ENCODE measurements at places on chromosomes 13 and 19.

DNA sequence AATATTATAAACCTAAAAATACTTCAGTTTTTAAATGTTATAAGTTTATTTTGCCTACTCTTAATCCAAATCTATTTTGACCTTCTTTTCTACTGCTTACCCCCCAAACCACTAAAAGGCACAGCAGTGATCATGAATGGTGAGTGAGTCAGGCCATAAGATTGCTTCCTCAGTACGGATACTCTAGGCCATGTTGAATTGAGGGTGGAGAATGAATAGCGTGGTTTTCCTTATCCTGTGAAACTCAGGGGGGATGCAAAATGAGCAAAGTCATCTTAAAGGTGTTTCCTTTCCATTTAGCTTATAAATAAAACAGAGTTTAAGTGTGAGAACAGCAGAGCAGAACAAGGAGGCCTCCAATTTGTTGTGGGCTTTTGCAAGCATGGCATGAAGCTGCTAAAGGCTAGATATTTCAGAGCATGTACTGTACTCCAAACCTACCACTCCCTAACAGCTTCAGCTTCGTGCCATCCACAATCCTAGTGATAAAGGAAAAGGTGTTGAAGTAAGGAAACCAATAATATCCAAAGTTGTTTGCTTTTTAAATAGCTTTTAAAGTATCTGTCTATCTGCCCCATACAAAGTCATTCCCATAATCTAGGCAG, 25.0 kb downstream of the SERPINE3 start:
- DNase-seq, result no peak

- no peak for DNase-seq
Measured at GRCh38 chr13:30346153-30346788, 38.9 kb upstream of the KATNAL1 start.

DNA sequence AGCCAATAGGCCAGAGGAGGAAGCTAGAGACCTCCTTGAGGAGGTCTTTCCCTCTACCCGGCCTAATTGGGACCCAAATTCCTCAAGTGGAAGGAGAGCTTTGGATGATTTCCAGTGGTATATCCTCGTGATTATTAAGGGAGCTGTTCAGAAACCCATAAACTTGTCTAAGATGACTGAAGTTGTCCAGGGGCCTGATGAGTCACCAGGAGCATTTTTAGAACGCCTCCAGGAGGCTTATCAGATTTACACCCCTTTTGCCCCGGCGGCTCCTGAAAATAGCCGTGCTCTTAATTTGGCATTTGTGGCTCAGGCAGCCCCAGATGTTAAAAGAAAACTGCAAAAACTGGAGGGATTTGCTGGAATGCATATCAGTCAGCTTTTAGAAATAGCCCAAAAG, 198.1 kb downstream of the ZNF486 start:
- DNase-seq, result no peak

GRCh38 chr13:98575009-98575903, 1.7 kb downstream of the STK24 start:
- no peak for DNase-seq

- DNase-seq, result no peak
Measured at GRCh38 chr13:48489666-48490065, 43.2 kb downstream of the RCBTB2 start.

DNA sequence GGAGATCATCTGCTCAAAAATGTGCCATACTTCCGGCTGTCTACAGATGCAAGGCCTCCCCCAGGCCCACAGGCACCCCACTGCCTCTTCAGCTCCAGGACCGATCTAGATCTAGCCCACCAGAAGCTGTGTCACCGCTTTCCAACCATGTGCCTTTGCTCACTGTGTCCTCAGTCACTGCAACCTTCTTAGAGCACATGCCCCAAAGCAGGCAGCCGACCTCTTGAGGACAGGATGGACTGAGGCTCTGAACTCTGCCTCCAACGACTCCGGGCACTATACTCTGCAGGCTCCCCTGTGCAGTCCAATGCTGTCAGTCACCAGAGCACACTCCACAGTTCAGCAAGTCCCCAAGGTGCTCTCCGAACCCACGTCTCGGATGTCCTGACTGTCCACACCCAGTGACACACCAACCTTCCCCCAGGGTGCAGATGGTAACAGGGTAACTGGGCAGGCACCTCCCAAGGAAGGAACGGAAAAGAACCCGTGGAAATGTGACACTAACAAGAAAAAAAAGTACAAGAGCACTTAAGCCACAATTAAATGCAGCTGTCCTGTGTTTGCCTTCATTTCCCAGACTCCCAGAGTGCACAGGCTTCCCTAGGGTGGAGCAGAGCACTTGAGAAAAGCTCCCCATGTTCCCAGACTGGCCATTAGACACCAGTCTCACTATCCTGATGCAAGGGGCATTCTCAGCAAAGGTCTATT, 4.8 kb downstream of the STK24 start:
- no peak for DNase-seq

DNA sequence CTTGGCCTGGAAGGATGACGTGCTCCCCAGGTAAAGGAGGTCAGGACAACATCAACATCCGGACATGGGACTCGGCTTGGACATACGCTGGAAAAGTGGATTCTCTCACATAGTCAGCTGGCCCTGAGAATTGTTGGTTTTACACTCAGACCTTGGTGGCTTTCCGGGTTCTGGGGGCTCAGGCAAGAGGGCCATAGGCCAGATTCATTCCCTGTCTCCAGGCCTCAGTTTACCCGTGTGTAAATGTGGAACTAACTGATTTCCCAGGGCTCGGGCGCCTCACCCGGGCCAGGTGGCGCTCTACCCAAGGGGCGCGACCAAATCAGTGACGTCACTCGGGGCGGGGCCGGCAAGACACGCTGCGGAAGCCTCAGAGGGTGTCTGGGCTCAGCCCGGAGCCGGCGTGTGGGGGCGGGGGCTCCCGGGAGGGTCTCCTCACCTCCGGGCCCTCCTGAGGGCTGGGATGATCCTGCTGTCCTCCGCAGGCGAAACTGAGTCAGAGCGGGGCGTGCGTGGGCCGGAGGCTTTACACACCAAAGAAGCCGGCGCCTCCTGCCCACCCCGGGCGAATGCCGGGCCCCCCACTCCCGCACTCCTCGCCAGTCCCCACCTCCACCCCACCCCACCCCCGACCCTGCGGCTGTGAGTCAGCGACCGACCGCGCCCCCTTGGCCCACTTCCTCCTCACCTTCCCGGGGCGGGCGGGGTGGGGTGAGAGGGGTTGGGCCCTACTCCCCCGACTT, 862 bp upstream of the VASP start:
- peak; percentile 86 for DNase-seq

- DNase-seq, result no peak
Measured at GRCh38 chr13:35830850-35831450, 300.2 kb downstream of the DCLK1 start.

DNA sequence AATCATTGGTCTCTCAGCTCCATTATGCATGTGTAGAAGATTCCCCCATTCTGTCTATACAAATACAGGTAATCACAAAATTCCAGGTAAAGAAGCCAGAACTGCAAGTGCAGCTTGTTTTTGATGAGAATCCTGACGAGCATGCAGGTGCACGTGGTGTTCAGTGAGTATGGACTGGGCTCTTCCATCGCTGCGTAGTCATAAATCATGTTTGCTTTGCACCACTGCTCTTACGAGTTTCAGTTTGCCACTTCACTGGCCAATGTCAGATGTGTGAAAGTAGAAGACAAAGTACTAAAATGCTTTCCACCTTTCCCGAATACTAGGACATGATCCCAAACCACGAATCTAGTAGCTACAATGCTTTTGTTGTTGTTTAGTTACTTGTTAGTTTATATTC, 390.7 kb downstream of the LIG4 start:
- DNase-seq, result no peak

DNA sequence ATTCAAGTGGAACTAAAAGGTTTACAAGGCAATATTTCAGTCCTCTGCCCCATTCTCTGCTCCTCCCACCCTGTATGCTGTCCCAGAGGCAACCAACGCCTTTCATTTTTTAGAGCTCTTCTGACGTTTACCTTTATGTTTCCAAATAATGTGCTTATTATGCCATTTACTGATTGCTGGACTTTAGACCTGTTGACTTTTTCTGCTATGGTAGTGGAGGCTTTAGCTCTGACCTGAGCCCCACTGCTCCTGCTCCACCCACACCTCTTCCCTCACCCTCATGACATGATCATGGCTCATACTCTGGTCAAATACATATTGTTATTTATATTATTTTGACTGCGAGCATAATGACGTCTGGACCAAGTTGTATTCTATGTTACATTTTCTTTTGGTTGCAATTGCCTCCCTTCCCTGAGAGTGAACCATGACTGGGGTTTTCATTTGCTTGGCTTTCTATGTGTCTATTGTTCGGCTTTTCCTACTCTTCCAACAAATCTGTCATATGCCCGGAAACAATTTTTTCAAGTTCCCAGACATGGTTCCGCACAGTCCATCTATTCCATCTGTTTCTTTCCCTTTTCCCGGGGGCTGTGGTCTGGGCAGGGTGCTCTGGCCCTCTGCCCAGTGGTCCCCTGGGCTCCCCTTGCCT, 31.4 kb upstream of the GJB6 start:
- DNase-seq, result no peak

DNA sequence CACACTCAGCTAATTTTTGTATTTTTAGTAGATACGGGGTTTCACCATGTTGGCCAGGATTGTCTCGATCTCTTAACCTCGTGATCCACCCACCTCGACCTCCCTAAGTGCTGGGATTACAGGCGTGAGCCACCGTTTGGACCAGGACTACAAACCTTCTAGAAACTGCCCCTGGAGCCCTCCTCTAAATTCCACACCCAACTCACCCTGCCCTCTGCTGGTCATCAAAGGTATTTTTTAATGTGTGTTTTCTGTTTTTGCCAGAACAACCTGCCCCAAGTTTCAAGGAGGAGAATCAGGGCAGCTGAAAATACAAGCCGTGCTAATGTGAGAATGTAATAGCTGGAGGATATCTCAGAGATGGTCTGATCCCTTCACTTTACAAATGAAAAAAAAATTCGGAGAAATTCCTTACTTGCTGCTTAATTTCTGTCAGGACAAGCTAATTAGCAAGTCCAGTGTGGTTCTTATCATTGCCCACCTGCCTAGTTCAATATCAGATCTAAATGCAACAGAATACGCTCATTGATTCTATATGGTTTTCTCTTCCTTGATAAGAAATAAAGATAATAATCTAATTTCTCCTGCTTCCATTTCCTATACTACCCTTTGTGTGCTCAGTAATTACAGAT, 4.1 kb downstream of the ATP8A2 start:
- DNase-seq, result peak; percentile 2

- no peak for DNase-seq
Measured at GRCh38 chr19:31139871-31140505, 209.2 kb downstream of the TSHZ3 start.

DNA sequence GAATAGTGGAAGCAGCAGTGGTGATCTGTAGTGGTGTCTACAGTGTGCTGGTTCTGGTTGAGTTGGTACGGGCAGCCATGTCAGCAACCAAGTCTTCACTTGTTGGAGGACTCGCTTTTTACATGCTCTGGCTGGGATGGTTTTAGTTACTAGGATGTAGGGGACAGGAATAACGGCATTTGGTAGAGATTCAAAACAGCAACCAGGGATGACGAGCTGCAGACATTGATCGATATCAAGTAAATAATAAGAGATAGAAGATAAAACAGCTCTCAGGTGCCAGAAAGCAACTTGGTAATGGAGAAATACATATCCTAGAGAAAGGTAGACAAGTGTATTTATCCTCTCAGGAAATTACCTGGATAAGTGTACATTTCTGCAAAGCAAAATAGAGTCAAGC, 84.3 kb downstream of the PCCA start:
- no peak for DNase-seq

DNA sequence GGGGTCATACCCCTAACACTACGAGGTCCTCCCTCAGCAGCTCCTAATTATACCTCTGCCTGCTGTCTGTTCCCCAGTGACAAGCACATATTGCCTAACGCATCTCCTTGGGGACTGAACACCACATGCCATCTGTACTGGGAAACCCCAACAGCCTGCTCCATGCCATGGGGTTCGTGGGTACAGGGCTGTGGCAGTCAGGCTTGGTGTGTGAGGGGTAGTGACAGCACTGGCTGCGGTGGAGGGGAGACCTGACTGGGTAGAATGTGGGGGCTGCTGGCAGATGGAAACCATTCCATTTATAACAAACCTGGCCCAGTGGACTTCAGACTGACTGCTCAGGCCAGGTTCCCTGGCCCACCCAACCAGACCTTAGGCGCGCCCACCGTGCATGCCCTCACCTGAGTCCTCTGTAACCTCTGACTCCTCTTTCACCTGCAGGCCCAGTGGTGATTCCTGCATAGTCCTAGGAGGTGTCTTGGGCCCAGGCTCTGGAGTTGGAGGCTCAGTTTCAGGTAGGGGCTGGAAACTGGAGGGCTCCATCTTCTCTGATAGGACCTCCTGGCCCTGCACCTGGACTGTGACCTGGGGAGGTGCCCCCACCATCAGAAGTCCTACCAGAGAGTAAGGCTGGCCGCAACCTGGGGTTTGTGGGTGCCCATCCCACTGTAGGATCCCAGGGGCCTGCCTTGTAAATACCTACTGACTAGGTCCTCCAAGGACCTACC, 3.0 kb downstream of the MZF1 start:
- DNase-seq, result no peak

GRCh38 chr13:109007946-109008345, 378.5 kb downstream of the MYO16 start:
- DNase-seq, result no peak

DNA sequence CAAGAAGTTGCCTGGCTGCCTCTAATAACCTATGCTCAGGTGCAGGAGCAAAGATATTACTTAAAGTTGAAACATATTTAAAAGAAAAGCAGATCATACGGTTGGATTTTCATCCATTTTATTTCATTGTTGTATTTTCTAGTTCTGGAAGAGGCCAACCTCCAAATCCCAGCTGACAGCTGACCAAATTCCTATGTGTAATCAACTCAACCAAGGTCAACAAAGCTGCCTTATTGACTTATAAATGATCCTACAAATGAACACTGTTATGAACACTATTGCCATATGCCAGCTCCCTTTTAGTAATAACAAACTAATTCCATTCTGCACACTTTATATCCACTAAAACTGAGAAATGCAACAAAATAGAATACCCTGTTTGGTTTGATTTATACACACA, 1537.4 kb downstream of the SLITRK1 start:
- no peak for DNase-seq

GRCh38 chr13:99004978-99005377, 27.1 kb upstream of the DOCK9 start:
- DNase-seq, result no peak

DNA sequence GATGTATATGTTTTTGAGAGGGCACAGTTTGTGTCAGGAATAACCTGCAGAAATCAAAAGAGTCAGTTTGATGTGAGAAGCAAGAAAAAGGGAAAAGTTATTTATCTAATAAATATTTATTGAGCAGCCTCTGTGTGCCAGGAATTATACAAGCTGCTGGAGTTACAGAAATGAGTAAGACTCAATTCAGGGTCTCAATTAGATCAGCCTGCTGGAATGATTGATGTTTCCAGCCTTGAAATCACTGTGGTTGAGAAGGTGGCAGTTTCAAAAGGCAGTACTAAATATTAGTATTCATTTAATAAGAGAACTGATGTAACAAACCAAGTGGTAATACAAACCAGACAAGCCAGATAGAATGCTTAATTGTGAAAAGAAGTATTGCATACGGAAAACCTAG, 782.4 kb upstream of the GPC6 start:
- no peak for DNase-seq

Data from NCI-H1048 (cell line).